CD4-positive, alpha-beta memory T cell (primary cell): ENCODE measurements at places on chromosomes 16 and 17. TPM values are rescaled to one million over a fixed set of nuclear protein-coding genes. Genes with fewer than 3 reads are reported as not detected.

DNA sequence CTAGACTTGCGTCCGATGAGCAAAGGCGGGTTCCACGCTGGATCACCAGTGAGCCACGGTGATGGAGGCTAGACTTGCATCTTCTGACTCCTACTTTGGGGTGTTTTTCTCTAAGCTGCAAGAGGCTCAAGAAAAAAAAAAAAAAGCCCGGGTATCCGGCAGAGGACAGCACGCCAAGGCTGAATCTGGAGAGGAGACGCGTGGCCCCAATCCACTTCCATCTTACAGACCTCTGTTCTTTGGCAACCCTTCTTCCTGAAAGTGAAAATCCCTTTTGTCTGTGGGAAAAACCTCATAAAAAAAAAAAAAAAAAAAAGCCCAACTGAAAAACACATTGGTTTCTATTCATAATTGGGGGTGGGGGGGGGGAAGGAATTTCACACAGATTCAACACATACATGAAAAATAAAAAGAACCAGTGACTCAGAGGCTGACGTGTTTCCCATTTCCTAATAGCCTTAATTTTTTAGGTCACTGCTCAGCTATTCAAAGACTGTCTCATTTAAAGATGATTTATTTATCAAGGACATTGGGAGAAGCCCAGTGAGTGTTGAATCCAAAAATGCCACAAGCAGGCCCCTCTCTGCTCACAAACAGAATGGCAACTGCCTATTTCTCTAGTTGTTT is 258.3 kb downstream of the FOXL1 start:
- no peak overlapping the region for H3K4me3 ChIP-seq
- no peaks in the 10 kb centered on the region for H3K27me3 ChIP-seq
- no peak overlapping the region for H3K27ac ChIP-seq
- no peaks in the 10 kb centered on the region for H3K36me3 ChIP-seq
- no peak for DNase-seq
- H3K4me1 ChIP-seq: no peaks in the 10 kb centered on the region

DNA sequence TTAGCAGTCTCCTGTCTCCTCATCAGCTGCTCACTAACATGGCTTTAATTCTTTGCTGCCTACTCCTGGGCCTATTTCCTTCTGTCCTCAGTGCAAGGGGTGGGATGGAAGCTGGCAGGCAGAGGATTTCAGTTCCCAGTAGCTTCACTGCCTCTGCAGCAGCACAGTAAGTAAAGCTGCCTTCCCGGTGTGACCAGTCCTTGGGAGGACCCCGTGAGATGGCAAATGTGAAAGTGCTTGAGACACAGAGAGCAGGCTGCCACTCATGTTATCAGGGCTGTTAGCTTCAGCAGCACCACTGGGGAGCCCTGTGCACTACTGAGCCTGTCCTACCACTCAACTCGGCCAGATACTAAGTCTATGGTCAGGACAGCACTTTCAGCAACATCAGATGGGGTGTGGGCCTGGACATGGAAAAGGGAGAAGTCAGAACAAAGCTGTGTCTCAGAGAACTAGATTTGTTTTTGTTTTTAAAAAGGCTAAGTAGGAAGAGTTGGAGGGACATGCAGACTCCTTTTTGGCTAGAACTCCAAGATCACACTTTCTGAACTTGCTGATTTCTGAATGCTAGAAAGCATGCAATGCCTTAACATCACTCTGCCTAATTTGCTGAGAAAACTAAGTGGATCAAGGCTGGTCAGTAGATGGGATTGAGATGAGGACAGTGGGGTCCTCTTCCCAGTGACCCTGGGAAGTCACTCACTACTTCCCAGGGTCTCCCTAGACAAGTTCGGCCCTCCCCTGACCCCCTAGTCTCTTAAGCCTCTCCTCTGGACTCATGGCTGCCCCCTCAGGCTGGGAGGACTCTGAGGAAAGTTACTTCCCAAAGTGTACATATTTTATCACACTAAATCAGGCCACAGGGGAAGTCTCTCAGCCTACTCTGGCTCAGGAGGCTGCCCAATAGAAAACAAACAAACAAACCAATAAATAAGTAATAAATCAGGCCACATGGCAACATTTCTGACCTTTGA is 1.1 kb downstream of the ACSF2 start:
- no peaks in the 10 kb centered on the region for H3K27me3 ChIP-seq
- peak overlapping the region; percentile 62 for H3K27ac ChIP-seq
- peak overlapping the region; percentile 69 for H3K4me3 ChIP-seq
- DNase-seq: peak; percentile 18
- no peaks in the 10 kb centered on the region for H3K36me3 ChIP-seq

DNA sequence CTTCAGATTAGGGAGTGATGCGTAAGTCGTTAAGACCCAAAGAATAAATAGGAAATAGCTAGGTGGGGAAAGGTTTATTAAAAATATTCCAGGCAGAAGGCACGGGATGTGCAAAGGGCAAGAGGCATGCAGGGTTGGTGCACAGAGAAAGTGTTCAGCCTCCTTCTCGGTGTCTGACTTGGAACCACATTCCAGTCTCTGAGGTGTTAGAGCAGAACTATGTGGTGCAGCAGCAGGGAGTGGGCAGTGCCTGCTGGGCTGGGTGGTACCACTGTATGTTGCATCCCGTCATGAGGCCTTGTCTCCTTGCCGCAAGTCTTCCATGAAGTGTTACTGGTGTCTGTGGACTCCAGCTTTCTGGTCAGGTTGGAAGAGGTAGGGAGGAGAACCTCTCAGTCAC is 11.1 kb downstream of the NKD1 start:
- H3K27ac ChIP-seq: no peak overlapping the region
- no peak overlapping the region for H3K4me3 ChIP-seq
- DNase-seq: no peak
- no peaks in the 10 kb centered on the region for H3K27me3 ChIP-seq

DNA sequence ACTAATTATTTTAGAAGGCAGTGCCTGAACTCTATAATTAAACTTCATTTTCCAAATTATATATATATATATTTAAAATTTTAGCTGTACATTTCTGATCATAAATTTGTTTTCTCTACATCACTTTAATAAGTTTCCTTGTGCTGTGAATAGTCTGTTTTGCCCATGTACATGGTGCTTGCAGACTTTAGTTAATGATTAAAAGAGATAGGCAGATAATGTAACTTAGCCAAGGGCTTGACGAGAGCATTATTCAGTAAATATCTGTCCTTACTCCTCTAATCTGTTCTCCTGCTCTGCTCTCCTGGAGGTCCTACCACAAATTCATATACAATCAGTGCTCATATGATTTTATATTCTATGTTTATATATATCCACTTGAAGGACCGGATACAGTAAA is 595.2 kb upstream of the KIF2B start:
- no peak overlapping the region for H3K27ac ChIP-seq
- H3K4me3 ChIP-seq: no peak overlapping the region
- no peaks in the 10 kb centered on the region for H3K4me1 ChIP-seq
- no peak for DNase-seq

- H3K27me3 ChIP-seq: no peaks in the 10 kb centered on the region
- peaks cover 14% of the 10 kb centered on the region for H3K36me3 ChIP-seq
- no peak overlapping the region for H3K4me3 ChIP-seq
- H3K27ac ChIP-seq: peak overlapping the region; percentile 14
- DNase-seq: peak; percentile 56
- H3K4me1 ChIP-seq: peaks cover 73% of the 10 kb centered on the region
These were observed 5.7 kb downstream of the GGA2 start for GRCh38 chr16:23504453-23505179.

GRCh38 chr17:42750739-42751344 is 6.0 kb upstream of the EZH1 start:
- H3K27ac ChIP-seq: no peak overlapping the region
- no peak overlapping the region for H3K4me3 ChIP-seq
- no peaks in the 10 kb centered on the region for H3K36me3 ChIP-seq
- DNase-seq: no peak
- no peaks in the 10 kb centered on the region for H3K27me3 ChIP-seq

DNA sequence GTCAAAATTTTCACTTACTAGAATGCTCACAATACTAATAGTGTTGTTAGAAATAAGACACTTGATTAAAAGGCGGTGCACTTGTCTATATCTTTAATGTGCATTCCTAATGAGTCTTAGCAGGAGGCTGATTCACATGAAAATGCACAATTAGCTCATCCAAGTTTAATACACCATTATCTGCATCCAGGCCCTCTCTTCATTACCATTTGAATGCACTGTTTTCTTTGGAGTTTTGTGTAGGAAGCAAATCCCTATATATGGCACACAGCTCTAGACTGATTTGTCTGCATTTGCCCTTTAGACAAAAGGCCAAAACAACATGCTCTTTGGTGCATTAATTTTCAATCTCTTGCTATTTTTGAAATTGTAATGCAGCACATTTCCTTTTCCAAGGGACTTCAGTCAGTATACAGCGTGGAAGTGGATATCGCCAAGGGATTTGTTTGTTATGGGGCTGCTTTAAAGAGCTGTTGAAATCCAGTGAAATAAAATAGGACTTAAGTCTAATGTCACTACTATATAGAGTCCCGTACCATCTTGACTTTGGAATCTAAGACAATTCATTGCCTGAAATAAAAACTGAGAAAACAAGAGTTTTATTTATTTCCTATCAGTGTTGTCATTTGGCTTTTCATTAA is 257.6 kb upstream of the CPHXL start:
- H3K4me3 ChIP-seq: no peak overlapping the region
- no peaks in the 10 kb centered on the region for H3K36me3 ChIP-seq
- H3K27me3 ChIP-seq: no peaks in the 10 kb centered on the region
- H3K27ac ChIP-seq: no peak overlapping the region

DNA sequence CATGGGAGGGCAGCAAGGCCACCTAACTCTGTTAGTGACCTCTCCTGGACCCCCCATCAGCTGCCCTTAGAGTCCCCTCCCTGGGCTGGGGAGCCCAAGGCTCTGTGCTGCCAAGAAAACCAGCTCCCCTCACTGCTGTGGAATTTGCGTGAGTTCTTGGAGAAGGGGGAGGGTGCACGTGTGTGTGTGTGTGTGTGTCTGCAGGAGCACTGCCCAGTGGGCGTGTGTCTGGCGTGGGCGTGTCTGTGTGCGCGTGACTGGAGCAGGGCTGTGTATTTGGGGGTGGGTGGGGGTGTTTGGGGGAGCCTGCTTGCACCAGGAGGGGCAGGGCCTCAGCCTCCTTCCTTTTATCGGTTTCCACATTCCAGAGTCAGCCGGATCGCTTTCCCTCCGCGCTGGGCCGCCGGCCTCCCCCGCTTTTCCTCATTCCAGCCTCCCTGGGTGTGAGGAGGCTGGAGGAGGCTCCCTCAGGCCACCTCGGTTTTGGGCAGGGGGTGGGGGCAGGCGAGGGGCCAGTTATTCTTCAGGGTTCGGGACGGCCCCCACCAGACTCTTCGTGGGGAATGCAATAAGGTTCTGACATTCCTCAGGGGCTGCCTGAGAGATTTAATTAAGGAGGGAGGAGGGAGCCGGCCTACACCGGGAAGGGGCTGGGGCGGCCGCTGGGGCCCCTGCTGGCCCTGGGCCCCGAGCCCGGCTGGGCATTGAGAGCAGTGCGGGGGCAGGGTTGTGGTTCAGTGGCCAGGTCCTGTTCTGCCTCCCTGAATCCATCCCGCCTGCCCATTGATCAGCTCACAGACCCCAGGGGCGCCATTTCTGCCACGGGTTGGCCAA is 2.5 kb downstream of the VASN start:
- no peak overlapping the region for H3K4me3 ChIP-seq
- peaks cover 43% of the 10 kb centered on the region for H3K4me1 ChIP-seq
- H3K27ac ChIP-seq: no peak overlapping the region
- DNase-seq: no peak
- no peaks in the 10 kb centered on the region for H3K27me3 ChIP-seq

- H3K4me1 ChIP-seq: peaks cover 94% of the 10 kb centered on the region
- no peaks in the 10 kb centered on the region for H3K27me3 ChIP-seq
- H3K36me3 ChIP-seq: peaks cover 7% of the 10 kb centered on the region
- H3K27ac ChIP-seq: no peak overlapping the region
- no peak overlapping the region for H3K4me3 ChIP-seq
These were observed 29.0 kb downstream of the XPO6 start for GRCh38 chr16:28182801-28183200.

DNA sequence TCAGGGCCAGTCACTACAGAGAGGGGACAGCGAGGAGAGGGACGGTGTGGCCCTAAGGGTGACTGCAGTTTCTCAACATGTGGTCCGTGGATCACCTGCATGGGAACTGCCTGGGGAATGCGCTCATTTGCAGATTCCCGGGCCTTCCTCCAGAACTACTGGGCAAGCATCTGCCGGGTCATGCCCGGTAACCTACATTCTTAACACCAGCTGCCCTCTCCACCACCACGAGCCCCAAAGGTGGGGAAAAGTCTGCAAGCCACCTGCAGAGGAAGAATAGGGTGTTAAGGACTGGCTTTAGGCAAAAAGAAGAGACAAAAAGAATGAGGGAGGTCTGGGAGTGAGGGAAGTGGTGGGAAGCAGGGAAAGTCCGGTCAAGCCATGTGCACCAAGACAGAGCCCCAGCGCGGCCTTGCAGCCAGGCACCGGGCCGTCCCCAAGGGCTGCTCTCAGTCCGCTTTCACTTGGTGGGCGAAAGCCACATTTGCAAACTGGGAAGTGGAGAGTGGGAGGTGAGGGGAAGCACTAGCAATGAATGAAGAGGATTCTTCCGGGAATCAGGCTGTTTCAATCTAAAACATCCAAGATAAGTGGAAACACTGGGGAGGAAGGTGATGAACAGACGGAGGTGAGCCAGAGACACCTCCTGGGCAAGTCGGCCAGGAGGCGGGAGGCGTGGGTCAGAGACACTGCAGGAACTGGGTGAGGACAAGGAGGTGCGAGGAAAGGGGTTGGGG is 70.3 kb downstream of the N4BP1 start:
- H3K4me3 ChIP-seq: no peak overlapping the region
- no peak overlapping the region for H3K27ac ChIP-seq
- DNase-seq: no peak

DNA sequence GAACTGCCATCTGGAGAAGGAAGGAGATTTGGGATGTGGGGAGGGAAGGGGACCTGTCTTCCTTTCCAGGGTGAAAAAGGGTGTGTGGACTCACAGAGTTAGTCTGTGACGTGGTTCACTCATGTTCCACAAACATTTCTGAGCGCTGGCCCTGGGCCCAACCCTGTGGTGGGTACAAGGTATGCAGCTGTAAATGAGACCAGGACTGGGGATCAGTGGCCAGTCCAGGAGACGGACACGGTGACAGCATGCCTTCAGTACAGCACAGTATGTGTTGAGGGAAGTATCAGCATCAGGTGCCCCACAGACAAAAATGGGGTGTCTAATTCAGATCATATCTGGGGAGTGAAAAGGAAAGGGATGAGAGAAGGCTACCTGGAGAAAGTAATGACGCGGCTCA is 5.5 kb upstream of the EPX start:
- H3K27ac ChIP-seq: no peak overlapping the region
- H3K36me3 ChIP-seq: no peaks in the 10 kb centered on the region
- peaks cover 4% of the 10 kb centered on the region for H3K27me3 ChIP-seq
- no peak for DNase-seq

The LITAFD gene
- not detected for polyA plus RNA-seq

The HBA2 gene
- 0.83 TPM for polyA plus RNA-seq

The CCL17 gene
- polyA plus RNA-seq: not detected

The KRT24 gene
- polyA plus RNA-seq: not detected

The C1QTNF8 gene
- polyA plus RNA-seq: not detected

The CHRNB1 gene
- polyA plus RNA-seq: 24.1 TPM

The PRCD gene
- polyA plus RNA-seq: not detected

The CDC6 gene
- 0.61 TPM for polyA plus RNA-seq
